SK-MEL-5 (cell line): ENCODE measurements at places on chromosomes 16 and 17. TPM values are rescaled to one million over a fixed set of nuclear protein-coding genes. Genes with fewer than 3 reads are reported as not detected.

DNA sequence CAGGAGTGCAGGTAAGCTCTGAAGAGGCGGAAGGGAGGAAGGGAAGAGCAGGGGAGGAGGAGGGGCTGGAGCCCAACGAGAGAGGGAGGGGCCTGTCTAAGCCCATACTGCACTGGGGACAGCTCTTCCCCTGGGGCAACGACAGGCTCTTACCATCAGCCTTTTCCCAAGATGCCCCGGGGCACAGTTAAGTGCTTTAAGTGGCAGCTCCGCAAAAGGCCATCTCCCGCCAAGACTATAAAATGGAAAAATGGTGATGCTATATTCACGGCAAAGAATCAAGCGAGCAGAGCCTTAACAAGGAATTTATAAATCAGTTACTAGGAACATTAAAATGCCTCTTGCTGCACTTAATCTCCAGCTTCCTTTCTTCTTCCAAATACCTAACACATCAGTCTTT is 110.2 kb upstream of the NLRP1 start:
- DNase-seq: no peak

- DNase-seq: peak; percentile 52
Observed at GRCh38 chr16:66604376-66605176, at the start of gene CMTM3. Gene CMTM3, plus strand, starts transcription at chr16:66604704. Its CDS starts 102 bp downstream, at chr16:66604806.

KRTAP9-8 gene
- not detected in 2 replicates for total RNA-seq

PLXDC1 gene
- total RNA-seq: 0.43 and 0.48 TPM in 2 replicates
